AG04449 (cell line): ENCODE measurements at places on chromosomes 2 and 18.
A peak's percentile ranks its signal among the peaks of the same experiment; 100 is the strongest.

DNA sequence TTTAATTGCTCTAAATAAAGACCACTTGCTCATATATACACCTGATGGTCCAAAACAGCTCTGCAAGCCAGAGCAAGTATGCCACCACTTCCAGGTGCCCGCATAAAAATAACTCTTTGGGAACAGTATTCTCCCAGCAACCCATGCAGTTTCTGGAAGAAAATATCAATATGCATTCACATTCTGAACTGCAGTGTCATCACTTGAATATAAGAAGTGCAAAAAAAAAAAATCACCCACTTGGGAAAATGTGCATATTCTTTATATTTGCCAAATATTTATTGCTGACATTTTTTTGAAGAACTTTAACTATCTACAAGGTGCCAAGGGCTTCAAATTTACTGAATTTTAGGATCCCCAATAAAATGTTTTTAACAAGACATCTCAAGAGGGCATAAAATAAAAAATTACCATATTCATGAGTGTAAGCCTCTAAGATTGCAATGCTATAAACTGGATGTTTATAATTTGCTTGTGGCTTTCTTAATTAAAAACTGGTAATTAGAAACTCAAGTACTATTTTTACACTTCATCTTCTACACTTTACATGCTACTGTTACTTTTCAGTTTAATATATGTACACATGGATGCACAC is 360.6 kb upstream of the HNRNPA3 start:
- no peak for DNase-seq

DNA sequence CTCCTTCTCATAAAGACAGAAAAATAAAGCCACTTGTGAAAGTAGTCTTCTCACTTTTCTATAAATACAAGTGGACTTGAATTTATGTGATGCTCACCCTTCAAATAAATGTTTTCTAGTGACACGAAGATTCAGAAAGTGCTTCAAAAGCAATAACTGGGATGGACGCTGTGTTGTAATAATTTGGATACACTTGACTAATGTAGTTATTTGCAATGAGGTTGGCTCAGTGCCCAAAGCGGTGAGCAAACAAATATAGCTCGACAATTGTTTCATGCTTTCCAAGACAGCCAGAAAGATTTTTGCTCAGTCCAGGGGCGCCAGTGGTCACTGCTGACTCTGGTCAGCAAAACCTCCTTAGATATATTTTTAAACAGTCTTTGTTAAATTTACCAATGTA is 278.6 kb upstream of the KLHL14 start:
- no peak for DNase-seq

DNA sequence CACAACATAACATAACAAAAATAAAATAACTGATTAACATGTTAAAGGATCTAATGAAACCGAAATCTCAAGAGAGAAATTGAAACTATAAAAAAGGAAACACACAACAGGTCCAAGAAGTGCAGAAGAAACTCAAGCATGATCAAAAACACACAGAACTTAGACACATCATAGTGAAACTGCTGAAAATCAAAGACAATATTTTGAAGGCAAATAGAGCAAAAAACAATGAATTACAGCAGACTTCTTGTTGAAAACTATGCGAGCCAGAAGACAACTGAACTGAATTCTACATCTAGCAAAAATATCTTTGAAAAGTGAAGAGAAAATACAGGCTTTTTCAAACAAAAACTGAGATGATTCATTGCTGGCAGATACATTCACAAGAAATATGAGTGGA is 61.3 kb downstream of the UGP2 start:
- no peak for DNase-seq

- DNase-seq = no peak
Measured at GRCh38 chr2:72731116-72731515, 94.7 kb downstream of the EXOC6B start.

GRCh38 chr2:96933305-96934181 is 52.8 kb downstream of the FAM178B start:
- no peak for DNase-seq

DNA sequence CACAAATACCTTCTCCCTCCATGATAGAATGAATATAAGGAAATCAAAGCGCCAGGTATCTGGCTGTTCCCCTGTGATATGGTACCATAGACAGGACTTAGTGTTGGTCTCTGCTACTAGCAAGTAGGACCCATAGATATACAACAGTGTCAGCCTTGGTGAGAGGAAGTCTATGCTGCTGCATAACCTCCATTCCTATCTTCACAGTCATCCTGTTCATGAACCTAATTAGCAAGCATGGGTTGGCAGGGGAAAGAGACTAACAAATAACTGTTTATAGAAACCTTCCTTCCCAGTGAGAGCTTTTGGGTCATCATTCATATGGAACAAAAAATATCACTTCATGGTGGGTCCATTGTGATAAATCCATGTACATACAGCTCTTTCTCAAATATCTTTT is 188.9 kb upstream of the FAM98A start:
- DNase-seq = no peak

- no peak for DNase-seq
Measured at GRCh38 chr18:57583297-57583835, 3.1 kb downstream of the FECH start.

DNA sequence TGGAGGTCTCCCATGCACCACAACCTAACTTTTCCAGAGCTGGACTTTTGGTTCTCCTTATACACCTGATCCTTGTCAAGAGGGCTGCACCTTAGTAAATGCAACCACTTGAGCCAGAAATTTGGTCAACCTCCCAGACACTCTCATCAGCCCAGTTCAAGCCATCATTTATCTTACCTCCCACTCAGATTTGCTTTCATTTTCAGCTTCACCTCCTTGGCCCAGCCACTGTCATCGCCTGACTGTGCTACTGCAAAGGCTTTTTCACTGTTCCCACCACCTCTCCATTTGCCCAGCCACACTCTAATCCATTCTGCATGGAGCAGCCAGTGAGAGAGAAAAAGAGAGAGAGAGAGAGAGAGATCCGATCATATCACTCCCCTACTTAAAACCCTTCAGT is 112.4 kb upstream of the DDX18 start:
- no peak for DNase-seq

GRCh38 chr2:122139739-122140420 is 384.4 kb downstream of the TSN start:
- no peak for DNase-seq

DNA sequence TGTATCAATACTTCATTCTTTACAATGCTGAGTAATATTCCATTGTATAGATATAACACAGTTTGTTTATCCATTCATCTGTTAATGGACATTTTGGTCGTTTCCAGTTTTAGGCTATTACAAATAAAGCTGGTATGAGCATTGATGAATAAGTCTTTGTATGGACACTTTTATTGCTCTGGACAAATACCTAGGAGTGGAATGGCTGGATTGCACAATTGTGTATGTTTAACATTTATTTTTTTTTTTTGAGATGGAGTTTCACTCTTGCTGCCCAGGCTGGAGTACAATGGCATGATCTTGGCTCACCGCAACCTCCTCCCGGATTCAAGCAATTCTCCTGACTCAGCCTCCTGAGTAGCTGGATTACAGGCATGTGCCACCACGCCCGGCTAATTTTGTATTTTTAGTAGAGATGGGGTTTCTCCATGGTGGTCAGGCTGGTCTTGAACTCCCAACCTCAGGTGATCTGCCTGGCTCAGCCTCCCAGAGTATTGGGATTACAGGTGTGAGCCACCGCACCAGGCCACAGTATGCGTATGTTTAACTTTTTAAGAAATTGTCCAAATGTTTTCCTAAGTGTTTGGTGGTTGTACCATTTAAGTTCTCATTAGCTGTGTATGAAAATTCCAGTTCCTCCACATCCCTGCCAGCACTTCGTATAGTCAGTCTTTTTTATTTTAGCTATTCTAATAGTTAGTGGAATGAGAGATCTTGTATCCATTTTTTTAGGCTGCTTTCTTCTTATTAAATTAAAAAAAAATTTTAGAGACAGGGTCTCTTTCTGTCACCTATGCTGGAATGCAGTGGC is 194.9 kb upstream of the HAAO start:
- peak; percentile 62 for DNase-seq

DNA sequence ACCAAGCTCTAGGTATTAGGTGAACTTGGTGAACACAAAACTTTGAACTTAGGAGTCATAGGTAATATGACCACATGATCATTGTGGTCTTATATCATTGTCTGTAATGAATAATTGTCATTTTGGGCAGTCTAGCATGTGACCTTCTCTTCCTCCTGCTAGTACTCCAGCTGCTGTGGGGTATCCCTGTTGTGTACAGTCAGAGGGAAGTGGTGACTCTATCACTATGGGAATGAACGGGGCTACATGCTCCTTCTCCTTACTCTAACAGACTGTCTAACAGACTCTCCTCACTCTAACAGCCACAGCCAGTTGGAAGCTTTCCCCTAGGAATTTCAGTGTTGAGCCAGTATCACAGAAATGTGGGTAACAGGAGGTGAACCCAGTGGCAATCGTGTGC is 68.2 kb upstream of the NEDD4L start:
- no peak for DNase-seq

GRCh38 chr2:191114403-191114886 is 36.3 kb downstream of the STAT4 start:
- no peak for DNase-seq

GRCh38 chr2:17309741-17310339 is 208.4 kb downstream of the RAD51AP2 start:
- no peak for DNase-seq

DNA sequence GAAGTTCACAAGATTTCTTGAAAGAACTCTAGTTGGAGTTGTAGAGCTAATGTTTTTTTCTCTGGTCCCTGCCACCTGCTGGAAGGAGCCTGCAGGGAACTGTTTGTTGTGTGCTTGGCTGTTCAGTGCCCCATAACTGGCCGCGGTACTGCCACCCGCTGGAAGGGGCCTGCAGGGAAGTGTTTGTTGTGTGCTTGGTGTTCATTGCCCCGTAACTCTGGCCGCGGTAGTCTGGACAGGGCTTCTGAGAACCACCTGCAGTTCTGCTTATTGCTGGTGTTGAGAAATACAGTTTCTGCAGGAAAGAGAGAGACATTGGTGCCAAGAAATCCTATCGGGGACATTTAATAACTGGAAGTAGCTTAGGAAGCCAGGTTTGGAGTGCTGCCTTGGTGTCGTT is 58.1 kb downstream of the AGAP1 start:
- DNase-seq = no peak

DNA sequence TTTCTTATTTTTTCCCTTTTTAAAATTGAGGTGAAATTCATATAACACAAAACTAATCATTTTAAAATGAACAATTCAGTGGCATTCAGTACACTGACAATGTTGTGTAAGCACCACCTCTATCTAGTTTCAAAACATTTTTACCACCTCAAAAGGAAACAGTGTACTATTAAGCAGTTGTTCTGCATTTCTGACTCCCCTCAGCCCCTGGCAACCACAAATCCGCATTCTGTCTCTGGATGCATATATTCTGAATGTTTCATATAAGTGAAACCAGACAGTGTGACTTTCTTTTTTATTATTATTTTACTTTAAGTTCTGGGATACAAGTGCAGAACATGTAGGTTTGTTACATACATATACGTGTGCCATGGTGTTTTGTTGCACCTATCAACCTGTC is 19.2 kb upstream of the TANK start:
- no peak for DNase-seq

GRCh38 chr2:221425353-221425752 is 146.8 kb downstream of the EPHA4 start:
- DNase-seq = no peak

DNA sequence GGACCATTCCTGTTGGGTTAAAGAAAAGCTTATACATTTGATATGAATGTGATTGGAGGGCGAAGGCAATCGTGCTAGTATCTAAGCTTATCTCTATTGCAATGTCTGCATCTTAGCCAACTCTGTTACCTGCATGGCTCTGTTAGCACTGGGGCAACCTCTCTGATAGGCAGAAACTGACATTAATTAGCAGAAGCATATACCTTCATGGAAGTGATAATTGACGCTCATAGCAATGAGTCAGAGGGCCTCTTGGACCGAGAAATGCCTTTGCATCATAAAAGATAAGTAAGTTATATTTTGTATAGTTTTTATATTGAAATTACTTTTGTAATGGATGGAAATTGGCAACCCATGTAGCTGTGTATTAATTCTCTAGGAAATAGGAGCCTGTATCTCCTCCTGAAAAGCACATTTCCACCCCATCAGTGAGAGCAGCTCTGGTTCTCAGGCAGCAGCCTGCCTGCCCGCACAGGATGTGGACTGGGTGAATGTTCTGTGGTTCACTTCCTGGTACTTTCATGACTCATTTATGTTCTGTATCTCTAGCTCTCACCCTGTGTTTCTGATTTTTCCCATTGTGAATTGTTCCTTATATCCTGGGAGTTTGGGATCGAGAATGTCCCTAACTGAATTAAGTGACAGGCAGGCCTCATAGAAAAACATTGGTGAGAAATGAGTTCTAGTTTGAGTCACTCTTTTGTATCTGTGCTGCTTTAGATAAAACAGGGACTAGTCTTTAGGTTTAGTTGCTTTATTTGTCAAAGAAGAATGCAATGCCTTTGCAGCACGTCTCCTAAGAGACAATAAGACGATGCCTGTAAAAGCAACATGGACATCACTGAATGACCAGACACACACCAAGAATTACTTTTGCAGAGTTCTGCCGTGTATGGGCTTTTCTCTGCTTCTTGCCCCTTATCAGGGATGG is 344.9 kb downstream of the DCDC2C start:
- DNase-seq = no peak

GRCh38 chr2:84022810-84023431 is 436.2 kb downstream of the SUCLG1 start:
- DNase-seq = peak; percentile 12

- no peak for DNase-seq
Measured at GRCh38 chr2:158142165-158142564, 40.5 kb downstream of the UPP2 start.

GRCh38 chr2:98884658-98885057 is 51.4 kb downstream of the CRACDL start:
- no peak for DNase-seq

- DNase-seq = no peak
Measured at GRCh38 chr2:40430776-40431599, 20.9 kb downstream of the SLC8A1 start.

DNA sequence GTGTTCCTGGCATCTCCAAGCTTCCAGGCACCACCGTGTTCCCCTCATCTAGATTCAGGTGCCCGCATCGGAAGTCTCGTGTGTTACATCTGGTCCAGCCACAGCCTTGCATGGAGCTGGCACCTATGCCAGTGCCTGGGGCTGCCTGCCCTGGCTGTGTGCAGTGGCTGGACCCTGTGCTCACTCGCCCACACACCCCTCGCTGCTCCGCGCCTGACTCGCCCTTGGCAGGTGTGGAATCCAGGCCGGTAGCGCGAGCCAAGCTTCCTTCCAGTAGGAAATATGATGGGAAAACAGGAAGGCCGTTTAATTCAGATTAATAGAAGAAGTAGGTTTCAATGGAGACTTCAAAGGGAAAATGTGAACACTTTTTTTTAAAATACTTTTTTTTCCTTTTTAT is 78.0 kb downstream of the PTPN4 start:
- DNase-seq = no peak

GRCh38 chr18:38933910-38934510 is 1368.4 kb upstream of the CELF4 start:
- DNase-seq = no peak

GRCh38 chr2:233100192-233100998 is 40.3 kb downstream of the INPP5D start:
- no peak for DNase-seq

GRCh38 chr2:182784777-182785176 is 68.7 kb downstream of the DNAJC10 start:
- DNase-seq = no peak

- DNase-seq = no peak
Measured at GRCh38 chr2:73257425-73258125, 23.5 kb downstream of the CCT7 start.
